HuH-7.5 (cell line): ENCODE measurements at places on chromosomes 3 and 15.

GRCh38 chr3:43363621-43364266, 77.4 kb downstream of the SNRK start:
- DNase-seq: no peak

DNA sequence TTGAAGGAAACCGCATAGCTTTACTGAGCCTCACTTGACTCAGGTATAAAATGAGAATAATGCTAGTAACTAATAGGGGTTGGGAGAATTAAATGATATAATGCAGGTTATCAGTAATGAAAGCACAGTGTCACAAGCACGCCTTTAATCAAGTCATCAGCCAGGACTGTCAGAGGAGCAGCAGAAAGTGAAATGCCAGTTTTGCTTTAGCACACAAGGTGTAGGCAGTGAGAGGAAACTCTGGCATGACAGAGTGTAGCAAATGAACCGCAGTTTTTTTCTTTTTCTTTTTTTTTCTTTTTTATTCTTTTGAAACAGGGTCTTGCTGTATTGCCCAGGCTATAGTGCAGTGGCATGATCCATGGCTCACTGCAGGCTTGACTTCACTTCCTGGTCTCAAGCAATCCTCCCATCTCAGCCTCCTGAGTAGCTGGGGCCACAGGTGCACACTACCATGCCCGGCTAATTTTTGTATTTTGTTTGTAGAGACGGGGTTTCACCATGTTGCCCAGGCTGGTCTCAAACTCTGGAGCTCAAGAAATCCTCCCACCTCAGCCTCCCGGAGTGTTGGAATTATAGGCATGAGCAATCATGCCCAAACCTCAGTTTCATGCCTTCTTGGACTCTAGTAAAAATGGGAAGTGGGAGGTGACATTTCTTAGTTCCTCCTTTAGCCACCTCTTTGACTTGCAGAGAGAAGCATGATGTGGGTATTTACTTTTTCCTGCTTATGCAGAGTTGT, 9.7 kb upstream of the SCAANT1 start:
- DNase-seq: no peak

DNA sequence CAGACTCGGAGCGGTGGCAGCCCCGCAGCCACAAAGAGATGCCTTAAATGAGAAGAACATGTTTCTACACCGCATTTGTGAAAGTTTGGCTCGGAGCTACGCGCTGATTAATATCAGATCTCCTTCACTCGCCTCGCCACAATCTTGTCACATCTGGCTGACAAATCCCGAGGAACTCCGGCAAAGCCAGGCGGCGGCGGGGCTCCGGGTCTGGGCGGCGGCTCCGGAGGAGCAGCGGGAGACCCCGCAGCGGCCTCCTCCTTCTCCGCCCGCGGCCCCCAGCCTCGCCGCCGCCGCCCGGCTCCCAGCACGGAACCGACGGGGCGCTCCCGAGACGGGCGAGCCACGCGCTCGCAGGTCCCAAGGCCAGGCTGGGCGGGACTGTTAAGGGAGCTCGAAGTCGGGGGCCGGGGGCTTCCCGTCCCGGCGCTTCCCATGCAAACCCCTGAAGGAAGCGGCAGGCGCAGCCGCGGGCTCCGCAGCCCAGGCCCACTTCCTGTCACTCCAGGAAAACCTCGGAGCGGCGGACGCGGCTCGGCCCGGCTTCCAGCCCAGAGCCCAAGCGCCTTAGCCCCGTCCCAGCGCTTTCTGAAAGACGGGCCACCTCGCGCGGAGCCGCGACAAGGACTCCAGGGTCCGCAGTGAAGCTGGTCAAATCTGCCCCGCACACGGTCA, 1.2 kb downstream of the BNC1 start:
- no peak for DNase-seq

- peak; percentile 19 for DNase-seq
These were observed 132.4 kb upstream of the PLXNA1 start for GRCh38 chr3:126850370-126851085.

DNA sequence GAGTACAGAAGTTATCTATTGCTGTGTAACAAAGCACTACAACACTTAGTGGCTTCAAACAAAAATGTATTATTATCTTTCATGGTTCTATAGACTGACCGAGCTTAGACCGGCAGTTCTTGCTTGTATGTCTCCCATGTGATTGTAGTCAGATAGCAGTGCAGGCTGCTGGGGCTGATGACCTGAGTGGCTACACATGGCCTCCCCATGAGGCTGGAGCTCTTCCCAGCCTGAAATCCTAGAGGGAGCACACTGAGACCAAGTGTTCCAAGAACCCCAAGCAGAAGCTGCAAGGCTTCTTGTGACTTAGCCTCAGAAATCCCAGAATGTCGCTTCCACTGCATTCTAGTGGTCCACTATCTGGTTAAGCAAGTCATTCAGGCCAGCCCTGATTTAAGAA, 141.2 kb upstream of the TLE3 start:
- DNase-seq: no peak

GRCh38 chr3:152937234-152937633, 102.3 kb downstream of the P2RY1 start:
- DNase-seq: no peak

DNA sequence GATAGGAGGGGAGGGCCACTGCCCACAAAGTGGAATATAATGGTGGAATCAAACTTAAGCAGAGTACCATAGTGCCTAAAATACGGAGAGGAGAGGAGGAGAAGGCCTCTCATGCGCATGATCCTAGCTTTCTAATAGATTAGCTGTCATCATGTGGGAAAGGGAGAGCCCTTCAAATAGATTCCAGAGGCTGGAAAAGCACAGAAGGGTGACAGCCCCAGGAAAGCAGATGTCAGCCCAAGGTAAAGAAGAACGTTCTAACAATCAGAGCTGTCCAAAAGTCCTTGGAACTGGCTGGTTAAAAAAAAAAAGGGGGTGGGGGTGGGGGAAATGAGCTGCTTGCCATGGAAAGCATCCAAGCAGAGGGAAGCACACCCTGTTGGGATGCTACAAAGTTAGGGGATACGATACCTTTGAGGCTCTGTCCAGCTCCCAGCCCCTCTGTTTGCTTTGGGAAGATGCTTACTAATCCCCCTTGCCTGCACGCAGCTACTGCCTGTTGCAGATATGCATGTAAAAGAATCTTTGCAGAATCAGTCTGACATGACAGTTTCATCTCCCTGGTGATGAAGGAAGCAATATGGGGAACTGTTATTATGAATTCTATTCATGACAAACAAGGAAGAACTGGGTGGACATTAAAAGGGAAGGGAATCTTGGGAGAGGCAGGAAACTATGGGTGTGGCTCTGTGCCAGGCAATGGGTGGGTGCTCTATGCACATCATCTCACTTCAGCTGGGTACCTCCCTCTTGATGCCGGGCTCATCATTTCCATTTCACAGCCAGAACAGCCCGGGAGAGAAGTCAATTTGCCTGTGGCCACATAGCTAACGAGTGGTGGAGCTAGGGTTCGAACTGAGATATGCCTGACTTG, 10.1 kb upstream of the LMCD1 start:
- DNase-seq: no peak

GRCh38 chr3:74055061-74055460, 430.3 kb upstream of the PDZRN3 start:
- no peak for DNase-seq

DNA sequence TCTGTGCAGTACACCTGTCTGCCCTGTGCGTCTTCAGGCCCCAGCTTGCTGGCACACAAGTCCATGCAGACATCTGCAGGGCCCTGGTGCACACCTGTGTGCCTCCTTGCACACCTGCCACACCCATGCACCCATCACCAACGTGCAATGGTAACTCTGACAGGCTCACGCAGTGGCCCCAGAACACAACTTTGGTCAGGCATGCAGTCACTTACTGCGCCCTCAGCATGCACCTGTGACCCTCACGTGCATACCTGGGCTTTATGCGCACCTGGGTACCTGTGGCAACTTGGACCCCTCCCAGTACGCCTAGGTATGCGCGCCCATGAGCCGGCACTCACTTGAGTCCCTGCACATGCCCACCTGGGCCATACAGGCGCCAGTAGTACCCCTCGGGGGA, 1.7 kb downstream of the PLXND1 start:
- no peak for DNase-seq

DNA sequence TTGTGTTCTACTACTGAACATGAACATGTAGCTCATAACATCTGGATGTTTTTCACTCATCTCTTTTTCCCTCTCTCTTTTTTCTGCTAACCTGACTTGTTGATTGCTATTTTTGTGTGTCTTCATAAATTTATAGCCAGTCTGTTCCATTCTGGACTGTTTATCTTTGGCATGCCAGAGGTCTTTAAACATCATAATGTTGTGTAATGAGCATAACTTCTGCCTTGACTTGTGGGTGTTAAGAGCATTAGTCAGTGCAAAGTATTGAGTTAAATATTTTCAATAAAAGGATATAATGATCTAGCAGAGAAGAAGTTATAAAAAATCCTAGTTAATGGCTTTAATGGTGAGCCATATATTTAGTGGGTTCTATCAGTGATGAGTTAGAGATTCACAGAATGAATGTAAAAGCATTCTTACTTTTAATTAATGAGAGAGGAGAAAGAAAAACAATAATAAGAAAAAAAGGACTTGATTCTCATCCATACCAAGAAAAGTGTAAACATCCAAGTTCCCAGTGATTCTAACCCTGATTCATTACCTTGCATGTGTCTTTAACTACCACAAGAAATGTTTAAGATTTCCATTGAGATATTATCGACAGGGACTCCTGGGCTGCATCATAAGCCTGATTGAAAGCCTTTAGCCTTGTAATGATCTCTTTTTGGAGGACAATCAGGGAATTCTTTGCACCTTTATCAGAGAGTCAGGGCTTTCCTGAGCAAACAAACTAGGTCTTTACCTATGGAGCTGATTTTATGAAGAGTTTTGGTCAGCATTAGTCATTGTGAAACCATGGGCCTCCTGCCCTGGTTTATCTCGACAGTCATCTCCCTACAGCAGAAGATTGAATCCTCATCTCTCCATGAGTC, 22.9 kb downstream of the MITF start:
- no peak for DNase-seq

DNA sequence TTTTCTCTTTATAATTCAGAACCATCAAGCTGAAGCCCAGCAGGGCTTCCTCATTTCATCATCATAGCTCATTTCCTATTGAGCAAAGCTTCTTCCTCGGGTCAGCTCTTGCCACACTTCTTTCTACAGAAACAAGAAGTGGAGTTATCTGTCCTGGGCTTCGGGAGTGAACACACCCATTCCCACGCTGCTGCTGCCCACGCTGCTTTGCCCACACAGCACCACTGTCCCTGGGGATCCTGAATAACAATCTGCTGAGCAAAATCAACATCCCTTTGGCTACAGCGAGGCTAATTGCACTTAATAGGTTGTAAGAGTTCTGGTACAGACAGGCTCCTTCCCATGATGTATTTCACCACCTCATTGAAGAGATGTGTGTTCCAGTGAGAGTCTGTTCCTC, 23.7 kb downstream of the CEP19 start:
- DNase-seq: no peak

- DNase-seq: no peak
These were observed 4.1 kb upstream of the PSMA4 start for GRCh38 chr15:78536134-78536533.

DNA sequence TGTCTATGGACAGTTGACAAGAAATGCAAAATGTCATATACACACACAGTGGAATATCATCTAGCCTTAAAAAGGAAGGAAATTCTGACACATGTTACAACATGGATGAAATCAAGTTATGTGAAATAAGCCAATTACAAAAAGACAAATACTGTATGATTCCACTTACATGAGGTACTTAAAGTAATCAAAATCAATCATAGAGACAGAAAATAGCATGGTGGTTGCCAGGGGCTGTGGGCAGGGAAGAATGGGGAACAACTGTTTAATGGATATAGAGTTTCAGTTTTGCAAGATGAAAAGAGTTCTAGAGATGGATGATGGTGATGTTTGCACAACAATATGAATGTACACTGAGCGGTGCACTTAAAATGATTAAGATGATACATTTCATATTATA, 613.8 kb upstream of the ZNF385D start:
- no peak for DNase-seq

GRCh38 chr3:10983219-10983916, 9.2 kb upstream of the SLC6A1 start:
- DNase-seq: peak; percentile 97

- no peak for DNase-seq
These were observed 22.9 kb downstream of the BTBD1 start for GRCh38 chr15:83044156-83044555.

DNA sequence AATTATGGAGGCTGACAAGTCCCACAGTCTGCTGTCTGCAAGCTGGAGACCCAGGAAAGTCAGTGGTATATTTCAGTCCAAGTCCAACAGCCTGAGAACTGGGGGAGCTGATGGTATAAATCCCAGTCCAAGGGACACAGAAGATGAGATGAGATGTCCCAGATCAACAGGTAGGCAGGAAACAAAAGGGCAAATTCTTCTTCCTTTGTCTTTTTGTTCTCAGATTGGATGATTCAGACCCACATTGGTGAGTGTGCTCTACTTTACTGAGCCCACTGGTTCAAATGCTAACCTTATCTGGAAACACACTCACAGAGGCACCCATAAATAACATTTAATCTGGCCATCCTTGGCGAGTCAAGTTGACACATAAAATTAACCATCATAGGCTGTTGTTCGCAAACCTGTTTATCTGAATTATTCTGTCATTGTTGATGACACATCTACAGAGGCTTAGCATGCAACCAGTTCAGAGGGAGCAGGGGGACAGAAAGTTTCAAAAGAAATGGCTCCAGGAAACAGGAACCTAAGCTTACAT, 62.7 kb upstream of the ITGA11 start:
- DNase-seq: no peak

- no peak for DNase-seq
These were observed 66.2 kb downstream of the RPLP1 start for GRCh38 chr15:69518806-69519205.

DNA sequence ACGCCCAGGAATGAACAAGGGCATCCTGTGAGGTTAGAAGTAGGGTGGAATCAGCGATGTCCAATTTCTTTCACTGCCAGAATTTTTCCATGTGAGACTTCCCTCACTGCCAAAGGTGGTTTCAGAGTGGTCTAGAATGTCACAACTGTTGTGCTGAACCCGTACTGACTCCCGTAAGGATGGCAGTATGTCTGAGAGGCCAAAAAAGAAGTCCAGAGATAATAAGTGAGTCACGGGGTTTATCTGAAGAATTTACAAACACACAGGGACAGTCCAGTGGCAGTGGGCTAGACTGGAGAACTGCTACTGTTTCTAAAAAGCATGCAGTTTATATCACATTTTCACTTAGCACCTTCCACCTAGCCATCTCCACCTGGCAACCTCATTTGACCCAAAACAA, 160.6 kb upstream of the ATP10A start:
- DNase-seq: no peak

GRCh38 chr3:36297195-36297594, 83.1 kb upstream of the STAC start:
- DNase-seq: no peak

GRCh38 chr15:45834622-45835021, 199.8 kb downstream of the SQOR start:
- DNase-seq: no peak

- no peak for DNase-seq
These were observed 11.3 kb upstream of the PIAS1 start for GRCh38 chr15:68042855-68043222.
